ENCODE measurements at places on chromosomes 7 and 10.

- DNase-seq = no peak
Measured at GRCh38 chr7:16742547-16742946, 11.0 kb upstream of the TSPAN13 start.

DNA sequence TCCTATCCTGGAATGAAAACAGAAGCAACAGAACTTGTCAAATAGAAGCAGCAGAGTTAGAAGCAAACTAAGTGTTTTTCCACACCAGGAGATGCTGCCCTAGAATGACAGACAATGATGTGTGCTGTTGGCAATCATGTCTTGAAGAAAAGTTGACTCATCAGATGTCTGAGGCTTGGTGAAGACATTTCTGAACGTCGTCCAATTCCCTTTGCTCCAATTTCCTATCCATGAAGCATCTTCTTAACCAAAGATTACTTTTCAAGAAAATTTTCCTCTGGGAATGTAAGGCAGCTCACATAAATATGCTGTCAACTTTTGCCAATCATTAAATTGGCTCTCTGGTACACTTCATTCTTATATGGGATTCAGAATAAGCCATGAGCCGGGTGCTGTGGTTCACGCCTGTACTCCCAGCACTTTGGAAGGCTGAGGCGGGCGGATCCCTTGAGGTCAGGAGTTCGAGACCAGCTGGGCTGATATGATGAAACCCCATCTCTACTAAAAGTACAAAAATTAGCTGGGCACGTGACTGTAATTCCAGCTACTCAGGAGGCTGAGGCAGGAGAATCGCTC lies 34.6 kb downstream of the MALSU1 start:
- DNase-seq = no peak

DNA sequence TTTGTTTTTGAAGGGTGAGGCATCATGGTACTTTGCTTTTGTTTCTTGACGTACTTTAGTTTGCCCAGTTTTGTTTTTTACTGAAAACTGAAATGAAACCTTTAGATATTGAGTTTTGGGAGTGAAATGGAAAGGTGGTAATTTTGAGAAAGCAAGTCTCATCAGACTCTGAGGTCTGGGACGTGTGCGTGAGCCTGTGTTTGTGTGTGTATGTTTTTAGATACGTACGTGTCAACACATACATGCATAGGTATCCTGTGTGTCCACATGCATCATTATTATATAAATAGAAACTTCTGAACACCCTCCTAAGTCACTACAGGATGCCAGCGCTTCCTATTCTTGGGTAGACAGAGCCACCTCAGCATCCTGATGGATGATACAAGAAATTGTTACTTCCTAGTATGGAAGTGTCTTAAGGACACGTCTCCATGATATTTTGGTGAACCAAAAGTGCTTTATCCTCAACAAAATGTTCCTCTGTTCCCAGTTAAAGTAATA lies 47.8 kb downstream of the PROSER2 start:
- DNase-seq = no peak

DNA sequence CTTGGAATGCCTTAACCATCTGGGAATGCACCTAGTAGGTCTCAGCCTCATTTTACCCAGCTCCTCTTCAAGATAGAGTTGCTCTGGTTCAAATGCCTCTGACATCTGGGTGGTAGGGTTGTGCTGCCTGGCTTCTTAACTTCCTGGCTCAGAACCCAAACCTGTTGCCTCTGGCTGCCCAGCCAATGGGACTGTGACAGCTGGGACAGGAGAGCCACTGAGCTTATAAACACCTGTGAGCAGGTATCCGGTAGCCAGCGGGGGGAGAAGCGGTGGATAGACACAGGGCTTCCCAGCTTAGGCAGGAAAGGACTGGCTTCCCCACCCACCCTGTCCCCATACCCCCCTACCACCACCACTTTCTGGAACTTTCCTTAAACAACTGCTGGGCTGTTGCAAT lies 115.8 kb upstream of the CARD11 start:
- DNase-seq = no peak

GRCh38 chr10:125137601-125138438 lies 22.5 kb downstream of the CTBP2 start:
- no peak for DNase-seq

DNA sequence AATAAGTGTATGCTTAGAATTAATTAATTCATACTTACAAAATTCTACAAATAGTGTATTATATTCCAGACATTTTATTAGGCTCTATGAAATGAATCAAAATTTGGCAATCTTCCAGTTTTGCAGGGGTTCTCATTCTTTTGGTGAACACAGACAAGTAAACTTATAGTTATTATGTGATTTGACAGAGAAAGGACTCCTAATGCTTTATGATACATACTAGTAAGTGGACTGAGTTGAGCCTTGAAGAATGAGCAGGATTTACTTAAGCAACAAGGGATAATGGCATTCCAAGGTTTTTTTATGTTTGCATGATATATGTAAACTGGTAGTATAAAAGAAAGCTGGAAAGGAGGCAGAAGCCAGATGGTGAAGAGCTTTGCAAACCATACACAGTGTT lies 145.7 kb upstream of the FERD3L start:
- no peak for DNase-seq

GRCh38 chr10:79372871-79373270 lies 25.6 kb downstream of the PPIF start:
- DNase-seq = no peak
